Activated B cell treated with CpG ODN at 0.5 μM for 24 hours (primary cell): ENCODE measurements at places on chromosomes 13 and 19. TPM values are rescaled to one million over a fixed set of nuclear protein-coding genes. Genes with fewer than 3 reads are reported as not detected.

Gene TPRX1
- not detected in 2 replicates for total RNA-seq

Gene GPR4
- not detected in 2 replicates for total RNA-seq

Gene ISOC2
- 28.7 and 29.0 TPM in 2 replicates for total RNA-seq

Gene BBC3
- 7.0 and 11.5 TPM in 2 replicates for total RNA-seq

Gene GZMM
- total RNA-seq: 0.22 TPM in 1 of 2 replicates, not detected in the other

Gene LGALS7B
- total RNA-seq: not detected in 2 replicates

Gene CGB3
- total RNA-seq: not detected in 2 replicates

Gene FAM216B
- total RNA-seq: not detected in 2 replicates

Gene GPC6
- total RNA-seq: not detected in 2 replicates

Gene ZNF878
- 1.2 and 1.6 TPM in 2 replicates for total RNA-seq

Gene IGFL4
- not detected in 2 replicates for total RNA-seq

Gene TEX29
- total RNA-seq: 0.35 and 0.54 TPM in 2 replicates

Gene ZNF415
- 2.7 and 5.8 TPM in 2 replicates for total RNA-seq

Gene SULT2A1
- not detected in 2 replicates for total RNA-seq

Gene RDH13
- total RNA-seq: 10.3 and 12.4 TPM in 2 replicates

Gene GJB2
- not detected in 2 replicates for total RNA-seq

Gene MEDAG
- total RNA-seq: not detected in 2 replicates

Gene TSSK6
- 4.0 and 4.3 TPM in 2 replicates for total RNA-seq

Gene ZNF813
- 8.2 and 10.7 TPM in 2 replicates for total RNA-seq

Gene FGF21
- total RNA-seq: not detected in 2 replicates

Gene CLDND2
- 2.2 TPM in 1 of 2 replicates, not detected in the other for total RNA-seq

Gene GADD45B
- 291 and 302 TPM in 2 replicates for total RNA-seq

Gene PRODH2
- not detected in 2 replicates for total RNA-seq

Gene ZIC2
- total RNA-seq: not detected in 2 replicates

Gene DDA1
- 31.1 and 31.7 TPM in 2 replicates for total RNA-seq

Gene CABP5
- total RNA-seq: not detected in 2 replicates
